ENCODE measurements at places on chromosomes 16 and 17.

DNA sequence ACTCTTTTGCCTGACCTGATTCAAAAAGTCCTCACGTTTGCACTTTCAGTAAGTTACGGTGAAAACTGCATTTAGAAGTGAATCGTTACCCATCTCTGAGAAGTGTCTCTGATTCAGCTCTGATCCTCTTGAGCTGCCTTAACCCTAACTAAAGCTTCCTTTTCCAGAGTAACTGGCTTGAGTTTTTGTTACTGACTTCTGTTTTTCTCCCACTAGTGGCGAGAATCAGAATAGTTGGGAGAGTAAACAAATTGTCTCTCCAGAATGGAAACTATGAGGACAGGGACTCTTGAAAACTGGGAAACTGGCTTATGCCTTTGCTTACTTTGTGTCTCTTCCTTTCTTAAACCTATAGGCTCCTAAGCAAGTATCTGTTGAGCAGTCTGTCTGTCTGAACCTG lies 31.3 kb upstream of the KPNB1 start:
- DNase-seq = no peak

GRCh38 chr16:84985079-84986065 lies 26.0 kb downstream of the ZDHHC7 start:
- no peak for DNase-seq

DNA sequence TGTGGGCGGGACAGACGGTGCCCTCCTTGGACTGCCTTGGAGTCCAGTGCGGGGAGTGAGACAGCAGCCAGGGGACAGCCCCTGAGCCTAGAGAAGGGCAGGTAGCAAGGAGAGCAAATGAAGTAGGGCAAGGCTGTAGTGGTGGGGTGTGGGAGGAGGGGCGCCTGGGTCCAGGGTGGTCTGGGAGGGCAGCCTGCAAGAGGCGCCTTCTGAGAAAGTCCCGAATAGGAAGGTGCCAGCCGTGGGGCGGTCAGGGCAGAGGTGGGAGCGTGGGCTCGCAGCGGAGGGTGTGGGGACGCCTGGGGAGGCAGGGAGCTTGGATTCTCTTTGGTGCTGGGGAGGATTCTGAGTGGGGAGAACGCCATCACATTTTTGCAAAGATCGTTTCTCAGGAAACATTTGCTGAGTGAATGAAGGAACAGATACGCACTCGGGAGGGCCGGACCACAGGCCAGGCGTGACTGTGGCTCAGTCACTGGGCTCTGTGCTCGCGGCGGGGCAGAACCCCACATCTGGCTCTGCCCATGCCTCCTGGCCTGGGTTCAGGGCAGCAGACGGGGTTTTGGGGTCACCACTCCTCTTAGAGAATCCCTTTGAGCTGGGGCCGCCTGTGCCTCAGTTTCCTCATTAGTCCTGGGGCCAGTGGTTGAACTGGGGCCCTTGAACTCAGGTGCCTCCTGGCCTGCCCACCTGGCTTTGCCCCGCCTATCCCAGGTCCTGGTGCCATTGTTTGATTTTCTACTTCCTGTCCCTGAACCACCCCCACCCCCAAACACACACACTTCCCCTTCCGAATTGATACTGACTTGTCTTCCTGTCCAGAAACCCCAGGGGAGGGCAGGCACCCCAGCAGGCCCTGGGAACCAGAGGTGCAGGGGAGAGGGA lies 4.2 kb downstream of the SNN start:
- peak; percentile 52 for DNase-seq

DNA sequence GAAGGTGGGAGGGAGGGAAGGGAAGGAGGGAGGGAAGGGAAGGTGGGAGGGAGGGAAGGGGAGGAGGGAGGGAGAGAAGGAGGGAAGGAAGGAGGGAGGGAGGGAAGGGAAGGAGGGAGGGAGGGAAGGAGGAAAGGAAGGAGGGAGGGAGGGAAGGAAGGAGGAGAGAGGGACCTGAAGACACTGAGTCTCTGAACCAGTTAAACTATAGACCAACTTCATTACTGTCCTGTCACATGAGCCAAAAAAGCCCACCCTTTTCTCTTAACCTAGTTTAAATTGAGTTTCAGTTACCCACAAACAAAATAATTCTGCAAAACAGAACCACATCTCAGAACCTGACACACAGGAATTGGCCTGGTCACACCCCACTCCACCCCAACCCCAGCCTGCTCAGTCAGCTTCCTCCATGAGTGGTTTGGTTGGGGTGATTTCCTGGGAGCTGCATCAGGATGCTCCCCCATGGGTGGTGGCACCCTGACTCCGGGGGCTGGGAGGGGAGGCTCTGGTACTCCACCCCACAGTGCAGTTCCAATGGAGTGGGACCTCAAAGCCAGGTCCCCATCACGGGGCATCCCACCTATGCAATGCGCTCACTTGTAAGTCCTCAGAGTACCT lies 4.7 kb upstream of the PRR29 start:
- no peak for DNase-seq

DNA sequence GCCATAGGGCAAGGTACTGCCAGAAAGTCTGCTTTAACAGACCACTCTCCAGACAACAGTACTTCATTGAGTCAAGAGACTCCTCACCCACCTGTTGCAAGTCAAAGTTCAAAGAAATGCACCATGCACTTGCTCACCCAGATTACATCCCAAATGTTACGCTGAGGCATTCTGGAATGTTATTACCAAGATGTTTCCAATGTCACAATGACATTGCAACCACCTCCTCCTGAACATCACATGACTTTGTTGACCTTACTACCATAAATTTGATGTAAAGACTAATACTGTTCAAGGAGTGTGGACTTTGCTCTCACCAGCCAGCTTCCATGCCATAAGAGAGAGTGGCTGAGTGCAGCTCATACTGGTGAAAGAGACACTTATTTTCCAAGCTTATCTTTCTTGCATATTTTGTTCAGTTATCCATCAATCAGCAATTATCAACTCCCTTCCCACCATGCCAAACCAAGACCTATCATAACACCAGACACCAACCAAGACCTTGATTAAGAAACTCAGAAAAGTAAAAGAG lies 58.5 kb upstream of the BCAR1 start:
- no peak for DNase-seq

GRCh38 chr17:40450175-40450574 lies 6.9 kb downstream of the IGFBP4 start:
- DNase-seq = no peak

DNA sequence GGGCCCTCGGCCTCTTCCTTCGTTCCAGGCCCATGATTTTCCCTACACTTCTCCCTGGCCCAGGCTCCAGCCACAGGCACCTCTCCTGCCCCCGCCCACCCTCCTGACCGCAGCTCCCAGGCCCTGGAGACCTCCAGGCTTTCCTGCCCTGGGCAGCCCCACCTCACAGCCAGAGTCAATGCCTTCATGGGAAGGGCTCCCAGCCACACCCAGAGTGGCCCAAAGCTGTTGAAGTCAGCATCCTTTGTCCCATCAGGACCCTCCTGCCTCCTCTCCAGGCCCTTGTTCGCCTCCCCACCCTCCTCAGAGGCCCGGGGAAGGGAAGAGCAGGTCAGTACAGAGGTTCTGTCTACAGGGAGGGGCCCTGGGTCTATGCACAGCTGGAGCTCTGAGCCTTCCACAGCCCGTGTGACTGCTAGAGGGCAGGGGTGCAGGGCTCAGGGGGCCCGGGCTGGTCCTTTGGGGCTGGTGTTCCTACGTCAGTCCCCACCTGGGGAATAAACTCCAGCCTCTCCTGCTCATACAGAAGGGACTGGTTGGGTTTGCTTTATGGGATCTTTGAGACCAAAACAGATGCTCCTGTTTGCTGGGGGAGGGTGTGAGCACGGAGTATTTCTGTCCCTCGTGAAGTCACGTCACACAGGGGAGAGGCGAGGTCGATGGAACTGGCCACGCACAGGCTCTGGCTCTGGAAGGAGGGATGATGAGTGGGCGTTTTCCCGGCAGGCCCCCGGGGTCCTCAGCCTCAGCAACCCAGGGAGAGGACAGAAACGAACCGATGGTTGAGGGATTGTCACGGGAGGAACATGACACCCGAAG lies 20.3 kb downstream of the TRARG1 start:
- no peak for DNase-seq

DNA sequence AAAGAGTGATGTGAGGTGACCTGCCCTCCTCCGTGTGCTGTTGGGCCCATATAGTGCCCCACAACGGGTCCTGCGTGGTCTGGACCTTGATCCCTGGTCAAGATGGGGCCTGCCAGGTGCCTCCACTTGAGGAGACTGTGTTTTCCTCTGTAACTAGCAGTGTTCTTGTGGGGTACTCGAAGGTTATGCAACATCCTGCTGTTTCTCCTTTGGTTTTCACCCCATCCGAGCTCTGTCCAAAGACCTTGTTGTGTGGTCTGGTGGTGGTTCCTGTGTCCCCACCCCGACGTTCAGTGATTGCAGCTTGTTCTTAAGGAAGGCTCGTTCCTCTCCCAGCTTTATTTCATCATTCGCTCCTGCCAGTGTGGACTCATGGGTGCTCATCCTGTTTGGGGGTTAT lies 38.7 kb upstream of the ZNF750 start:
- no peak for DNase-seq

Measured in stimulated activated naive B cell treated with anti-CD40 and anti-IgM and Interleukin-4, amounts not matched to agents 10 μg/mL and 1 μg/mL and 100 μg/mL, for 72 hours (primary cell).